ENCODE measurements at places on chromosomes 7 and 10.
A peak's percentile ranks its signal among the peaks of the same experiment; 100 is the strongest.

DNA sequence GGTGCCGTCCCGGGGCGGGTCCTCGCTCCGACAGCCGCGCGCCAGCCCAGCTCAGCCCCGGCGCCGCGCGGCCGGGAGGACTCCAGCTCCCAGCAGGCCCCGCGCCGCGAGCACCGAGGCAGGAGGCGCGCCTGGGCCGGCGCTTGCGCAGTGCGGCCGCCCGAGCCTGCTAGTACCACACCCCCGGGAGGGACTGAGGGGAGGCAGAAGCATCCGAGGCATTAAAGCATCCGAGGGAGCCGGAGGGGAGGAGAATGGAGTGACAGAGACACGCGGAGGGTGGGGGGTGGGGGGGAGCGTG is at the start of gene GRK5:
Gene GRK5, plus strand, starts transcription at position 206 of the 301 bp plus-strand sequence. CDS start 347 bp downstream, outside the sequence.
- peak; percentile 99 for DNase-seq

DNA sequence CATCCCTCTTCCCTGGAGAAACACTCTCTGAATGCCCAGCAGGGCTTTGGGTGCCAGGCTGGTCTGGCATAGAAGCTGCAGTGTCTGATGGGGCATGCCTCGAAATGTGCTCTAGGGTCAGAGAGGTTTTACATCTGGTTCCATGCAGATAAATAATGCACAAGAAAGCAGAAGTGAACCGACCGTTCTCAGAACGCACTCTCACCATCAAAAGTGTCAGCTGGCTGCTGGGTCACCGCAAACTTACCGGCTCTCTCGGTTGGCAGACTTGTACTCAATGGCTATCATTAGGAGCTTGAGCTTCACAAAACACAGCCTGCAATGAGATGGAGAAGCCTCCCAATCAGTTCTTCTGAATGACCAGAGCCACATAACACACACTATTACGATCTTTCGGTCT is 610.0 kb downstream of the KCNMA1 start:
- DNase-seq, result no peak

GRCh38 chr7:149766135-149766675 is 7.2 kb downstream of the ZNF467 start:
- DNase-seq, result no peak

DNA sequence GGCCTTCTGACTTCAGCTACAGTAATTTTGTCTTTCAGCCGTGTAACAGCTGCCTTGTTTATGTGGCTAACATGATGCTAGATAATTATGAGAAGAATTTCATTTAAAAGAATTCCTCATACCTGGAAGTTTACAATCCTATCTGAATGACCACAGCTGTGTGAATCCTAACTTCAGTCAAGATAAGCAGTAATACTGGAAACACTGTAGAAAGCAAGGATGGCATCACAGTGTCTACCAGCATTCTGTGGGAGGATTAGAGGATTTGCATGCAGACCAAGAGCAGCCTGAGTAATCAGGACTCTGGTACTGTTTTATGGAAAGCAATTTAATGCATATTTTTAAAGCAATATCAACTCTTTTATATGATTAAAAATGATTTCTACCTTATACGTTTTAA is 282.4 kb downstream of the EXOC4 start:
- no peak for DNase-seq

DNA sequence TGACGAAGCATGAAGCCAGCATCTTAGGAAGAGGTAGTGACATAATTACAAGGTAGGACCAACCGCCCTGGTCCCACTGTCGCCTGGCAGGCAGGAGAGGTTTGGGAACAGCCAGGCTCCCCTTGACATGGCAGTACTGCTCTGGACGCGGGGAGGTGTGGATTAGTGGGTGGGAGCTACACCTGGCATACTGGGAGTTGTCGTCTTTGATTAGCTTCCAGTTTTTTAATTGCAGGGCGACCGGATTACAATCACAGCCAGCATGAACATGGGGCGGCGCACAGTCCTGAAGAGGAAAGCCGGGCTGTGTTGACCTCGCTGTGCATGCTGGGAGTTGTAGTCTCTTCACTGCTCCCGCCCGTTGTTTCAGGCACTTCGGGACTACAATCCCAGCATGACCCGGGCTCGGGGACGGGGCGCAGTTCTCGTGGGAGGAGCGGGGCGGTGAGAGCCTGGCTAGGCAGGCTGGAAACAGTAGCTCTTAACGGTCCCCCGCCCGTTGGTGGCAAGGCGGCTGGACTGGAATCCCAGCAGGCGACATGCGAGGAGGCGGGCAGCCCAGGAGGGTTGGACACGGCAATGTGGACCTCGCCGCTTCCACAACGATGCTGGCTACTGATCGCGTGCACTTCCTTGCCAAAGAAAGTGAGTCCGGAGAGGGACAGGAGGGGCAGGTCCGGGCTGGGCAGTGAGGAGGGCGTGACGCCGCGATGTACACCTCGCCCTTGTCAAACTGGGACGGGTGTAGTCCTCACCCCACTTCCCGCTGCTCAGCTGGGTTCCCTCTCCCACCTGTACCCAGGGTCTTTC is 98.0 kb upstream of the ZNF722 start:
- DNase-seq, result peak; percentile 0

DNA sequence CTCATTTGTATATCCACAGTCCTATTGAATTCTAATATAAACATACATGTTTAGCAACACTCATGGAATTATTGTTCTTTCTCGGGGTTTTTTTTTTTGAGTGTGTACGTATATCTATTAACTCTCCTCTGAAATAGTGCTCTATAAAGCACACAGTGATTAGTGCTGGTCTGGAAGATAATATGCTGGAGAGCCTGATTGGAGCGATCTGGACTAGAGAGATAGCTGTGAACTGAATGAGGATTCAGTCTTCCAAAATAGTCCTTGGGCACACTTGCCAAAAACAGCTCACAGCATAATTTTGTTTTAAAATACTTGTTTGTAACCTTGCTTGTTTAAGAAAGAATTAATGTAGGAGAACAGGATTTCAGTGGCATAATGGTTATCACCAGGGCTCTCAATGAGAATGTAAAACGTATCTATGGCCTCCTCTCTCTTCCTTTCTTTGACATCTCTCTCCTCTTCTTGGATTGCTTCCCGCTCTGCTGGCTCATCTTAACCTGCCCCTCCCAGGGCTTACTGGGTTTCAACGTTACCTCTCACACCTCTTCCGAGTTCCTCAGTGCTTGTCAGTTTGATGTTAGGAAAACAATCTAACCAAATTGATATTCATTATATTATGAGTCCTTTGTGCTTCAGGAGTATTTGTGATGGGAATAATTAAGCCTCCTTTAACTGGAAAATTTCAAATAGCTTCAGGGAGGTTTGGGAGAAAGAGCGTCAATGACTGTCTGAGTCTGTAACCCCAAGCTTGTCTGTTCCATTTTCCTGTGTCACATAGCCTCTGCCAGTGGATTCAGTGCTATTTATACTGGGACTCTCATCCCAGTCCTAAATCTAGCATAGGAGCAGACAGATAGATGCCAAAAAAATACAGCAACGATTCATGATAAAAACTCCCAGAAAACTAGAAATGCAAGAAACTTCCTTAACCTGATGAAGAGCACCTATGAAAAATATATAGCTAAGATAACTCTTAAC is 16.2 kb upstream of the AGK start:
- no peak for DNase-seq

DNA sequence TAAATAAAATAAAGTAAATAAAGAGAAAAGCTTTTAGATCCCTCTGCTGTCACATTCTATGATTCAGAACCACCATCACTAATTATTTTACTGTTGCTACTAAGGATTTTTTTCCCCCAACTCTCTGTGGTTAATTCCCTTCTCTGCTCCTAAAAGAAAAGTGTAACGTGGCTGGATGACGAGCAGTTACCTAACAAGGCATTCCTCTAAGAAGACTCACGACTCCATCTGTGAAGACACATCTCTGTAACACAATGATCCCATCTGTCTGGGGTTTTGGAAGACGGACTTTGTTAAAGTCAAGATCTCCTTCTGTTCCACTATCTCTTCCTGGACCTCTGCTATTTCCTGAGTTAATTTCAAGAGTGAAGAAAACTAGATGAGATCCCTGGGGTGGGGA is 179.9 kb downstream of the SFMBT2 start:
- no peak for DNase-seq

GRCh38 chr7:54678763-54679489 is 80.1 kb downstream of the SEC61G start:
- peak; percentile 58 for DNase-seq

GRCh38 chr7:17176371-17177032 is 122.0 kb upstream of the AHR start:
- DNase-seq, result no peak

GRCh38 chr7:46969303-46970130 is 612.4 kb downstream of the TNS3 start:
- DNase-seq, result no peak

DNA sequence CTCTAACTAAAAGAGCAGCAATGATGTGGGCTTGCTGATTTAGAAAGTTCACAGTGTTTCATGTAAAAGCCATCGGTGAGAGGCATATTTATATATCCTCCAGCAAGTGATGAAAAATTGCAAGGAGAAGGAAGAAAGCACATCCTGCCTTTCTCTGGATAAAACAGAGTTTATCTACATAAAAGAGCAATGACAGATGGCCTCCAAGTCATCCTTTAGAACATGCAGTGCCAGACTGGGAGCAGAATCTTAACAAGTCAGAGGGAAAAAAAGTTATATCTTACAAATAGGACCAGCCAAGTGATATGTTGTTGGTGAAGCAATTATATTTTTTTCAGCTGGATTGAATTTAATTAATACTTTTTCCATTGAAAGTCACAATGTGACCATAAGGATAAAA is 253.8 kb upstream of the MGMT start:
- DNase-seq, result peak; percentile 57

DNA sequence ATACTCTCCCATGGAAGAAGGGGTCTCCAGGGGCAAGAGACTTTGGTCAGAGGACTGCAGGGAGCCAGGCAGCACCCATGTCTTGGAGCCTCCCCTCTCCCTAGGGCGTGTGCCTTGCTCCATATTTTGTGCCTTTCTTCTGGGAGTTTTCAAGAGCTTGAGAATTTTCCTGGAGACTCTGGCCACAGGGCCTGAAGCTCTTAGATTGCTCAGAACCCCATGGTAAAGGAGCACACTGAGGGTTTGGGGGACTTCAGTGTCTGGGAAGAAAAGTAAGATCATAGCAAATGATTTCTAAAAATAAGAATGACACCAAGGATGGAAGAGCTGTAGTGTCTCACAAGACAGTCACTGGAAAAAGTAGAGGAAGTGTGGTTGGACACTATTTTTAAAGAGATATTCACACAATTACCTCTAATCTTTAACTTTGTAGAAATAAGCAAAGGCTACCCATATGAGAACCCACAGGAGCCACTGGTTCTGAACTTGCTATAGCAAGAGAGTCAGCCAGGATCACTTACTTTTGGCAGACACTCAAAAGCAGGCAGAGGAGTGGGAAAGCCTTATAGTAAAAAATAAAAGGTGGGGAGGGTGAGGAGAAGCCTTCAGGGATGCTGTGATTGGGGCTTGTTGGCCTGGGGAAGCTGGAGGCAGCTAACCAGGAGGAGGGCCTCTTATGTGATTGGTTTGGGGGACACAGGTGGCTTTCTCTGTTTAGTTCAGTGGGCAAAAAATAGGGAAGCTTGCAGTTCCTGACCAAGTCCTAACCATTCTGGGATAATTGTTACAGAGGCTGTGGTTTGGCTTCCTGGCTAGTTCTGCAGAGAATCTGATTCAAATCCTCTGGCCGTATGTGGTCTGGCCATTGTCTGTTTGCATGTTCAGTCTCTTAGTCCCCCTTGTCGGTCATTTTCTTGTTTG is 5.1 kb upstream of the CSGALNACT2 start:
- DNase-seq, result no peak

GRCh38 chr10:100736144-100736808 is 9.1 kb upstream of the PAX2 start:
- no peak for DNase-seq

GRCh38 chr10:71247804-71248203 is 35.4 kb downstream of the UNC5B start:
- DNase-seq, result no peak

DNA sequence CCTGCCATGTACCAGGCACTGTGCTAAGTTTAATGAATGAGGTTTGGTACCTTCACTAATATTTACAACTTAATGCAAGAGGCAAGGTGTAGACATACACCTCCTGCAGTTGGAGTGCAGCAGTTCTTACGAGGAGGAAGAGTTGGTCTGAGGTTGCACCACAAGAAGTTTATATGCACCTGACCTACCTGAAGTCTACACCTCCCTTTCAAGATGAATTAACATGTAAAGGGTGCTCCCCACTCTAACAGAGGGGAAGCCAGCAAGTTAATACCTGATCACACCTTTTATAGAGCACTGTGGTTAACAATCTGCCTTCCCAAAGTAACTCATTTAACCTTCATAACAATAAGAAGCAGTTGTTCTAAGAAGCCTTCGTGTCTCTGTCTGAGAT is 120.0 kb downstream of the LYZL1 start:
- DNase-seq, result no peak

- no peak for DNase-seq
Measured at GRCh38 chr7:143988976-143989745, 11.0 kb upstream of the OR6B1 start.

GRCh38 chr7:27111751-27112277 is 9.3 kb upstream of the HOXA2 start:
- DNase-seq, result no peak

GRCh38 chr10:34319197-34319846 is 495.8 kb downstream of the PARD3 start:
- peak; percentile 51 for DNase-seq

DNA sequence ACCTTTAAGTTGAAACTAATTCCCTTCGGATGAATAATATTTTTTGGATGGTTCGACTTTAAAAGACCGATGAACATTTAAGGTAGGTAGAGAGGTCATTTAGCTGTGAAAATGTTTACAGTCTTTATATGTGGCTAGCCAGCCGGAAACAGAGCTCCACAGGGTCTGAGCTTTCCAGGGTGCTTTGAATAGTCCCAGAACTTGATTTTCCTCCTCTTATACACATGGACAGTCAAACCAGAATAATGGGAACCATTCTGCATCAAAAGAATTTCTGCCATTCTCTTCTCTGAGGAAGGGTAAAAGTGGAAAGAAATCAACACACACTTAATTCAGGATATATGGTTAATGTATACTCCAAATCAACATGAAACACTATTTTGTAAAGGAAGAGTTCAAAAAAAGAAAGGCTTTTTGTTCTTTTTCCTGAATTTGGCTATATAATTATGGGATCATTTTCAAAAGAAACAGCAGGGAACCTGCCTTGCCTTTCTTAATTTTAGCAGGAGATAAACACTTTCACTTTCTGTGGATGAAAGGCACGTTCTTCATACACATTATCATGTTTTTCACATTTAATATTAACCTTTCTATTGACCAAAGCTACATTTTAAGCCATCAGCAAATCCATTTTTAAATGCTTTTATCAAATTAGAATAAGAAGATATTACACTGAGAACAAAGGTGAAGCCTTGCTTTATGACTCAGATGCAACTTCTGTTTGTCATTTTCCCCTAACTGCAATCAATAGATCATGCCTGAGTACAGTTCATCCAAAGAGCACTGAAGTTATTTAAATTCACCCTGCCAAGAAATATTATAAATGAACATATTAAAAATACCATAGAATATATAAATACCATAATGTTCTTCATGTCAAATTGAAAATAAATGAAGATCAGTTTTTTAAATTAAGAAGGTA is 307.3 kb downstream of the THSD7A start:
- peak; percentile 2 for DNase-seq

Measured in brain (organoid and tissue), 16 donors.